ENCODE measurements at places on chromosomes 1 and 21.
A peak's percentile ranks its signal among the peaks of the same experiment; 100 is the strongest.

- DNase-seq, result no peak
Observed at GRCh38 chr1:235069176-235069575, 59.5 kb downstream of the TOMM20 start.

GRCh38 chr1:167161242-167161641, 59.4 kb upstream of the POU2F1 start:
- DNase-seq, result no peak

- DNase-seq, result no peak
Observed at GRCh38 chr1:26922431-26922729, 837 bp downstream of the NUDC start.

- DNase-seq, result no peak
Observed at GRCh38 chr1:226351709-226352108, 42.7 kb upstream of the LIN9 start.

- DNase-seq, result no peak
Observed at GRCh38 chr1:67710417-67710816, 25.4 kb downstream of the GADD45A start.

DNA sequence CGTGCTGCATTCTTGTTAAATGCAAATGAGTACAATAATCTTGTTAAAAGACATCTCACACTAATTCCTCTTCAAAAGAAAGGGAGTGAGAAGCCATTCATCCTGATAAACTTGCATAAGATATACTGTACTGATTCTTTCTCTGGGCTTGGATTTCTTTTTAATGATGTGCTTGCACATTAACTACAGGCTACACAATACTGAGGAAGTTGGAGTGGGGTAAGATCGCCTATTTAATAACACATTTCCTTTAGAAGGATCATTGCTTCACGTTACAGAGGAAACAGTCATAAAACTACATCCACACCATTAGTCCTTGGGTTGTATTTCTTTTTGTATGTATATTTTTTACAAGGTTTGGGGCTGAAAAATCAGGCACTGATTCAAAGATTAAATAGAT, 36.6 kb downstream of the NRIP1 start:
- no peak for DNase-seq

DNA sequence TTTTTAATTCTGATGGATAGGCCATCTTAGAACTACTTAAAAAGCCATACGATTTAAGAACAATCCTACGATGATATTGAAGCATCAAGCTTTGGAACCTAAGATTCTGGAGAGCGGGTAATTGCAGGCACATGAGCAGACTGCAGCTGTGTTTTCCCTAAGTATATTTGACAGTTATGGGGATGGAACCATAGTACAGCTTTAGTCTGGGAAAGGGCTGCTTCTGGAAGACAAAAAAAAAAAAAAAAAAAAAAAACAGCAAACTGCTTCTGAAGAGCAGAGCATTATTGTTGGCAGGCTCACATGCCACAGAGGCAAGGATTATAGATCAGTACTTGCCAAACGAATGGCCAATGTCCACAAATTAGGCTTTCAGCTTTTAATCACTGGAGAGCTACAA, 1618.7 kb downstream of the AMY1C start:
- DNase-seq, result peak; percentile 83

- DNase-seq, result no peak
Observed at GRCh38 chr1:51453010-51453409, 66.1 kb downstream of the EPS15 start.

DNA sequence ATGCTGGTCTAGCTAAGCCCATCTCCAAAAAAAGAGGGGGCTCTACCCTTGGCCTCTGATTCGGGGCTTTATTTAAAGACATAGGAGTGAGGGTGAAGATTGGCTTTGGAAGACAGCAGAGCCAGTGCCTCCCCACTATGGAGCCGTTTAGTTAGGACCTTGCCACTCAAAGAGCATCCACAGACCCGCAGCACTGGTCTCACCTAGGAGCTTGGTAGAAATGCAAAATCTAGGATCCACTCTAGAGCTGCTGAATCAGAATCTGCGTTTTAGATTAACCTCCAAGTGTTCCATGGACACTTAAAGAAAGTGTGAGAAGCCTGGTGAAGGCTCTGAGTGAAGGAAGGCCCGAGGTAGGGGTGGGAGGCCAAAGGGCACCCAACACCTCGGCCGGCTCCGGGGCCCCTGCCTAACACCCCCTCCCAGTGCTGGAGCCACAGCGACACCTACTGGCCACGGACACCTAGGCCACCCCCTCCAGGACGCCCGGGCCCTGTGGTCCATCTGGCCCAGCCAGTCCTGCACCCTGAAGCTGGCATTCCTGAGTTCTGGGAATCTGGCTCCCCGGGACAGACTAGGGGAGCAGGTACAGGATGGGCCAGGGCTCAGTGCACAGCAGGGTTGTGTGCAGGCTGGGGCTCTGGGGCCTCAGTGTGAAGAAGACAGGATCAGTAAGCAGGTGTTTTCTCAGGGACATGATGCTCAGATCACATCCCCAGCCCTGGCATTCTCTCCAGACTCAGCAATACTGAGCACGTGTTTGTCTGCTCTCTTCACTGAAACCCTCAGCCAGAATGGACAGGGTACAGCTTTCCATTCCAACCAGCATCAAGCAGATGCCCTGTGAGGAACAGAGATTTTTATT, 79.2 kb downstream of the TMEM53 start:
- DNase-seq, result peak; percentile 34

GRCh38 chr1:3992103-3992556, 92.1 kb upstream of the C1orf174 start:
- DNase-seq, result no peak

DNA sequence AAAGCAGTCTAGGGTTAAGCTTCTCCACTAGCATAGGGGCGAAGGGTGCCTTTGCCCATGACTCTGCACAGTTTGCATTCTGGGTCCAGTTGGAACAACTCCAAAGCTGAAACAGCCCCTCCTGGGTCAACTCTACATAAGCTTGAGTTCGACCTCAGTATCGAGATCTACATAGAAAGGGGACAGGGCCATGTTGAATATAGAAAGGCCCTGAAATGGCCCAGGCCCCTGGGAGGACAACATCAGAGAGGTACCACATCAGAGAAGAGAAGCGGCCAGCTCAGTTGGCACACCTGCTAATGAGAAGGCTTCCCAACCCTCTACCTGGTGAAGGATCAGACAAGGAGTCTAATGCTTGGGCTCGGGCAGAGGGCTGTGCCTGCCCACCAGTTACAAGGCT, 1.6 kb downstream of the DENND2D start:
- DNase-seq, result no peak

DNA sequence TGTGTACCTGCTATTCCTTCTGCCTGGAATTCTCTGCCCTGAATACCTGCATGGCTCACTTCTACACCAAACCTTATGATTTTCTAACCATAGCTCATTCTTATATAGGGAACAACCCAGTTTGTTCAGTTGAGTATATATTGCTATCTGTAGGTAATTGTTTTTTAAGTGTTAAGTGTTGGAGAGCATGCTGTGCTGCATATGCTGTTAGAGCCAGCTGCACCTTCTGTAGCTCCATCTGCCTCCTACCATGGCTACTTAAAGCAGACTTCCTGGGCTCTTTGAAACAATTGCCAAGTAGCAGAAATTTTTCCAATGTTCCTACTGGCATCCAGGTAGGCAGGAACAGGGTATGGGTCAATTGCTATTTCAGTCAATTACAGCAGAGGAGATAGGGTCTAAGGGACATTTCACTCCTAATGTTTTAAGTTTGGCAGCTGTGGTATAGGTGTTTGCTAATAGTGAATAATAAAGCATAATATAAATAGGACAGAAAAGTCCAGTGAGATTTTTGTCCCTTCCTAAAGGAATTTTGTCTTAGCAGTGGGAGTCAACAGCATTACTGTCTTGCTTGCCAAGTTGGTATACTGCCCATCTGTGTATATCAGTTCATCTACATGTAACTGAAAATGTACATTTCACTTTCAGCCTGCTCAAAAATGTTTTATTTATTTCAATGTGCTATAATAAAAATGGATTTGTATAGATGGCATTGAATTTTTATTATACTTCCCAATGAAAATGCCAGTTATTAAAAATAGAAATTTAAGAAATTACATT, 34.0 kb upstream of the C1orf115 start:
- DNase-seq, result no peak

DNA sequence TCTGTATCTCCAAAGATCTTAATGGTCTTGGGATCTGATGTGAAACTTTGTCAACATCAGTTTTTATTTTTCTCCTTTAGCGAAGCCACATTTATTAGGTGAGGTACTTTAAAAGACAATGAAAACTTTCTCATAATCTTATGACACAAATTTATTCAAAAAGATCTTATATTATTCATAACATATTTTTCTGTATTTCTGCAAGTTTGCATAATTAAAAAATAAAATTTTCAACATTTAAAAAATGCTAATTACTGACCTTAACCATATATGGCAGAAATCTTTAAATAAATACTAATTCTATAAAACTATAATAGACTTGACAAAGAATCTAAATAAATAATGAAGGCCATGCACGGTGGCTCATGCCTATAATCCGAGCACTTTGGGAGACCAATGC, 72.5 kb downstream of the PRPF38A start:
- DNase-seq, result no peak

- DNase-seq, result peak; percentile 31
Observed at GRCh38 chr1:35573198-35574124, at the start of gene TFAP2E. TSS of gene TFAP2E (plus strand) at chr1:35573314. CDS start at chr1:35573578, 264 bp downstream.

DNA sequence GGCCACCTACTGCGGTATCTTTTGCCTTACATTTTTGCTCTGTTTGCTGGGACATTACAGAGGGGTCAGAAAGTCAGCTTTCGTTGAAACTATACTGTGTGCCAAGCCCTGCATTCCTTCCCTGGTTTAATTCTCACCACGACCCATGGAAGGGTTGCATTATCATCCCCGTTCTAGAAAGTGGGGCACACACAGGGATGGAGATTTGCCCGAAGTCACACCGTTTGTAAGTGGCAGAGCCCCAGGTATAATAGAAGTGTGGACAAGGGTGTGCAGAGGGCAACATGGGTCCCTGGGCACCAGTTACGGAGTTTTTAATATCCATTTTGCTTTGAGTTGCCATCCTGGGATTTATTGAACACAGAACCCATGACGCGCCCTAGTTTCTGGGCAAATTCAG, 11.8 kb downstream of the DMRTB1 start:
- DNase-seq, result no peak

DNA sequence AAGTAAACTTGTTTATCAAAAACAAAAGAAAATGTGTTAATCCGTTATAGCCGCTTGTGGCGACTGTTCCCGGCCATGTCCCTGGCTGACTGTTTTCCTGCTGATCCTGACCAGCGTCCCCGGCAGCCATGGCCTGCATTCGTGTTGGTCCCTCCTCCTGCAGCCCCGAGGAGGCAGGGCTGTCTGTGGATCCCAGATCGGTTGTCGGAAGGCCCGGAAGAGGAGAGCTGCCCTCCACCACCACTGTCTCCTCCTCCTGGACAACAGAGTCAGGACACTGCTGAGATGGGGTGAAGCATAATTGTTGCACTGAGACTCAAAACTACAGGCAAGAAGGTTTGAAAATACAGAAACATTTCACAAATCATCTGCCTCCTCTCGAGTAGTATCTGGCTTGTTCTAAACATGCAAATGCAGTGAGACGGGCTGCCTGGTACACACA, 3.6 kb upstream of the MXRA8 start:
- no peak for DNase-seq

DNA sequence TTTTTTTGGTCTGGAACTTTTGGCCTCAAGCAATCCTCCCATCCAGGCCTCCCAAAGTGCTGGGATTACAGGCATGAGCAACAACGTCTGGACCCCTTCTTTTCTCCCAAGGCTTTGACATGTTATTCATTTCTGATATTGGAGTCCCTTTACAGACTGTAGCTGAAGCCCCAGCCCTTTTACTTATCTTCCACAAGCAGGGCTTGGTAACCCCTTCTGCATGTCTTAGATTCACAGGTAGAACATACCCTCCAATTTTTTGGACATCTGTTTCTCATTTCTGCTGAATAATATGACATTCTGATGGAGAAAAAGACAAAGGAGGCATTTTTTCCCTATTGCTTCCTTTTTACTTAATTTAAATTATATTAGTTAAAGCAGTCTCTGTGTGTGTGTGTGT, 39.2 kb upstream of the RGS21 start:
- DNase-seq, result no peak

GRCh38 chr1:35888255-35888654, 5.2 kb downstream of the AGO1 start:
- DNase-seq, result no peak

DNA sequence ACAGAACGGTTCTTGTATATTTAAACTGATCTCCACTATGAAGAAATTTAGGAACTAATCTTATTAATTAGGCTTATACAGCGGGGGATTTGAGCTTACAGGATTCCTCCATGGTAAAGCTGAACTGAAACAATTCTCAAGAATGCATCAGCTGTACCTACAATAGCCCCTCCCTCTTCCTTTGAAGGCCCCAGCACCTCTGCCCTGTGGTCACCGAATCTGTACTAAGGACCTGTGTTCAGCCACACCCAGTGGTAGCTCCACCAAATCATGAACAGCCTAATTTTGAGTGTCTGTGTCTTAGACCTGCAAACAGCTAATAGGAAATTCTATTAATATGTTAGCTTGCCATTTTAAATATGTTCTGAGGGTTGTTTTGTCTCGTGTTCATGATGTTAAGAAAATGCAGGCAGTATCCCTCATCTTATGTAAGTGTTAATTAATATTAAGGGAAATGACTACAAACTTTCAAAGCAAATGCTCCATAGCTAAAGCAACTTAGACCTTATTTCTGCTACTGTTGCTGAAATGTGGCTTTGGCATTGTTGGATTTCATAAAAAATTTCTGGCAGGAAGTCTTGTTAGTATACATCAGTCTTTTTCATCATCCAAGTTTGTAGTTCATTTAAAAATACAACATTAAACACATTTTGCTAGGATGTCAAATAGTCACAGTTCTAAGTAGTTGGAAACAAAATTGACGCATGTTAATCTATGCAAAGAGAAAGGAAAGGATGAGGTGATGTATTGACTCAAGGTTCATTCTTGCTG, 147.2 kb downstream of the NR5A2 start:
- DNase-seq, result no peak

DNA sequence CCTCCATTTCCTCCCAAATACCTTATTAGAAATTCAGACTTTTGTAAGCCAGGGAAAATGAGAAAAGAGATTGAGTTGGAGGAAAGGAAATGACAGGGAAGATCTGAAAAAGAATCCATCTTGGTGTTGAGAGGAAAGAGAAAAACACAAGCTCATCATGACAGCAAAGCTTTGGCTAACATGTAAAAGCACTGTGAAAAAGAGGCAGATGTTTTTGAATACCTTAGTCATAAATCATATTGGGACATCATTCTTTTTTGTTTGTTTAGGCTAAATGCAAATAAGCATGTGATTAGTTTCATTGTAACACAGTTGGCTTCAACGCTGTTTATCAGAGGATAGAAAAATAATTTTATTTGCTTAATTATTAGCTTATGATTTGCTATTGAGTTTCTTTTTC, 64.6 kb downstream of the LHX8 start:
- no peak for DNase-seq

DNA sequence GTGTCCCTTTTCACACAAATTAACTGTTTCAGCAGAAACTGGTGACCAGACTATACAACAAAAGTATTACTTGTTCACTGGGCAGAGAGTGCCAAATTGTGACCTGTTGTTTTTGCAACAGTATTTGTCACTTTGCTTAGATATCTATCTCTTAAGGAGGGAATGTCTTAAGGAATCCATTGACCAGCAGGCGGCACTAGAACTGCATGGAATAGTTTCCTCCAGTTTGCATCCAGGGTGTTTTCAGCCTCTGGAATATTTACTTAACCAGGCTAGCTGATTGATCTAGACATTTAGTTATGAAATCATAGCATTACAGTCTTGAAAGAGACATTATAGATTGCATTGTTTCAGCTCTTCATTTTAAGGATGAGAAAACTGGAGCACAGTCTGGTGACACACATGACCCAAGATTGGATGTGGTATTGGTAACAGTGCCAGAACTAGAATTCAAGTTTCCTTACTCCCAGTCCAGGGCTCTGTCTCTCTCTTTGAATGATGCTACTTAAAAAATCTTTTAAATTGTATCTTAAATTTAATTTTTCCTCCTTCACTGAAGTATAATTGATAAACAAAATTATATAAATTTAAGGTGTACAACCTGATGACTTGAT, 16.9 kb downstream of the RPTN start:
- DNase-seq, result peak; percentile 5
